ENCODE measurements at places on chromosomes 5 and 9. TPM values are rescaled to one million over a fixed set of nuclear protein-coding genes. Genes with fewer than 3 reads are reported as not detected.

GRCh38 chr5:139364466-139364865 is 18.6 kb downstream of the SLC23A1 start:
- no peak overlapping the region for H3K4me3 ChIP-seq
- H3K4me1 ChIP-seq, result no peaks in the 10 kb centered on the region
- H3K27ac ChIP-seq, result no peak overlapping the region
- no peak for DNase-seq
- no peaks in the 10 kb centered on the region for H3K27me3 ChIP-seq

- DNase-seq, result no peak
- H3K4me1 ChIP-seq, result no peaks in the 10 kb centered on the region
- H3K4me3 ChIP-seq, result no peak overlapping the region
- H3K36me3 ChIP-seq, result no peaks in the 10 kb centered on the region
- no peaks in the 10 kb centered on the region for H3K27me3 ChIP-seq
These were observed 232.8 kb downstream of the TLE1 start for GRCh38 chr9:81456431-81457006.

DNA sequence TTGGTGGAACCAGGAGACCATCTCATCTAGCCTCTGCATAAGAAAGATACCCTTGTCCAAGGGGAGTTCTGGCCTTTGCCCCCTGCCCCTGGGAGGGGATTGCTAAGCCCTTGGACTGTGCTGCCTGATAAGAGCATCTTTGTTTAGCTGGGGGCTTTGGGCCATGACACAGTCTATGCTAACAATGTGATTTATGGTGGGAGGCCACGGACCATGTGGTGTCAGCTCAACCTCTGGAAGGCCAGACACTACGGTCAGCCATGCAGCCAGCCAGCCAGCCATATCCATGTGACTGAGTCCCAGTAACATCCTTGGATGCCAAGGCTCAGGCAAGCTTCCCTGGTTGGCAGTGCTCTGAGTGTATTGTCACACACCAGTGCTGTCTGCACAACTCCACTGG is 244.4 kb downstream of the FSTL4 start:
- DNase-seq, result peak; percentile 60
- no peaks in the 10 kb centered on the region for H3K27me3 ChIP-seq
- no peak overlapping the region for H3K4me3 ChIP-seq
- peaks cover 4% of the 10 kb centered on the region for H3K4me1 ChIP-seq
- H3K36me3 ChIP-seq, result no peaks in the 10 kb centered on the region

DNA sequence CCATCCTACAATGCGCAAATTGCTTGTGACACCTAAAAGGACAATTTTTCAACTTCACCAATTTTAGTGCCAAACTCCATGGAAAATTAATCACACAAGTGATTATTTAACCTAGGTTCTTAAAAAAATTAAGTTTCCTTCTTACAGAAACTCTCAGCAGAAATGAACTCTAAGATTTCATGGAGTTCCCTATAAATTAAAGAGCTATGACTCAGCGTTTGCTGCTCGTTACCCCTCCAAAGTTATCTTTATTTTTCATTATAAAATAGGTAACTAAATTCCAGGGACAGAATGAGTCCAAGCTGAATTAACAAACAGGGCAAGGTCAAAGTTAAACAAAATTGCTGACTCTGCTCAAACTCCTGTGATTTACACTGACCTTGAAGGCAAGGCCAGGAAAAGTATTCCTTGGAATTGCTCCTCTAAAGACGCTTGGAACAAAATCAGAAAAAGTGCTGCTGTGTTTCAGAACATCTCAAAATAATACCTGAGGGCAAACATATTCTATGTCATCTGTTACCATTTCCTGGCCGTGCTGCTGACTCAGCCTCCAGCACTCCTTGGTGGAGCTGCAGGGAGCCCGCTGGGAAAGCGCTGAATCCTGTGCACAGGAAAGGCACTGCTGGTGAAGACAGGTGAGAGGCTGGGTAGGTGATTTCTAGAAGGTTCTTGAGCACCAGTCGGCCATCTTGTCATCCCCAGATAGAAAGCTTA is 2.5 kb upstream of the CMBL start:
- H3K36me3 ChIP-seq, result no peaks in the 10 kb centered on the region
- no peak for DNase-seq
- peak overlapping the region; percentile 40 for H3K27ac ChIP-seq
- H3K4me3 ChIP-seq, result no peak overlapping the region

DNA sequence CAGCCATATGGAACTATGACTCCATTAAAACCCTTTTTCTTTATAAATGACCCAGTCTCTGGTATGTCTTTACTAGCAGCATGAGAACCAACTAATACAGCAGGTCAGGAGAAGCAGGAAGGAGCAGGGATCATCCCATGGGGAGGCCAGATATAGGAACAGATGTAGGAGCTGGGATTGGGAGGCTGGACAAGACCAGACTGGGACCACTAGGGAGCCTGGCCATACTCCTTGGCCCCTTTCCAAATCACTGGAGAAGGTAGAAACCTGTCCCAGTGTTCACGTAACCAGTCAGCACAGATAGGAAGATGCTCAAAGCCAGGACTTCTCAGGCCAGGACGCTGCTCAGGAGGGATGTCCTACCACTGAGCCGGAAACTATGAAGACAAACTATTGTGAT is 95.5 kb downstream of the LMX1B start:
- H3K27ac ChIP-seq, result no peak overlapping the region
- DNase-seq, result no peak
- H3K4me3 ChIP-seq, result no peak overlapping the region
- no peaks in the 10 kb centered on the region for H3K27me3 ChIP-seq

DNA sequence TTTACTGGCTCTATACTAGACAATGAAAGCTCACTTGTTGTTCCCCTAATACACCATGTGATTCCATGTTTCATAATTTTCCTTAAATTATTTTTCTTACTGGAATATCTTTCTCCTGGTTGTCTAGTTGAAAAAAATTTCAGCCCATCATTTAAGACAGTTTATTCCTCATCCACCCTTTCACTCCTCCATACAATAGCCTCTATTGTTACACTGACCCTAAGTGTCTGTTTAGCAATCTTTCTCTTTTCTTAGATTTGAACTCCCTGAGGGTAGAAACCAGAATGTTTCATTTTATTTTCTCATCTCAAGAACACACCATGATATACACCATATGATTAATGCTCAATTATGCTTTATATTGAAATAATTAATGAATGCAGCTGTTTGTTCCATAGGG is 413.4 kb upstream of the ITGA1 start:
- DNase-seq, result no peak
- no peaks in the 10 kb centered on the region for H3K4me1 ChIP-seq
- H3K27ac ChIP-seq, result no peak overlapping the region
- no peak overlapping the region for H3K4me3 ChIP-seq
- no peaks in the 10 kb centered on the region for H3K27me3 ChIP-seq

GRCh38 chr5:56328753-56329560 is 95.8 kb upstream of the ANKRD55 start:
- H3K36me3 ChIP-seq, result no peaks in the 10 kb centered on the region
- H3K27me3 ChIP-seq, result no peaks in the 10 kb centered on the region
- no peak overlapping the region for H3K4me3 ChIP-seq
- no peak for DNase-seq

- no peak overlapping the region for H3K27ac ChIP-seq
- DNase-seq, result no peak
- no peak overlapping the region for H3K4me3 ChIP-seq
- no peaks in the 10 kb centered on the region for H3K27me3 ChIP-seq
- H3K4me1 ChIP-seq, result no peaks in the 10 kb centered on the region
- H3K36me3 ChIP-seq, result no peaks in the 10 kb centered on the region
These were observed 199.8 kb downstream of the EDIL3 start for GRCh38 chr5:84184857-84185256.

DNA sequence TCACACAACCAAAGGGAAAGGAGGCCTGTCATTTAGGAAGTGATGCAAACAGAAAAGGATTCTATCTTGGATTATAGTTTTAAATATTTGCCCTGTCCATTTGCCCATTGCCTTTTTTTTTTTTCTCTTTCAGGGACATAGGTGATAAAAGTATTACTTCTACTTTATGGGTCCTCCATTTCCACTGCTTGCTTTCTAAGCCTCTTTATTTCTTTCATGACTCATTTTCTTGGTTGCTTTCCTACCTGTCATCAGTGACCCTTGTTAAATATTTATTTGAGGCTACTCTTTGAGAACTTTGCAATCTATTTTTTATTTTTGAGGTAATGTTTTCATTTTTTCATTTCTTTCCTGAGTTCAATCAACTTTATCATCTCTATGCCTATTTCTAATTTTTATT is 522.9 kb upstream of the ARRDC3 start:
- no peaks in the 10 kb centered on the region for H3K36me3 ChIP-seq
- no peaks in the 10 kb centered on the region for H3K27me3 ChIP-seq
- no peak overlapping the region for H3K4me3 ChIP-seq
- H3K4me1 ChIP-seq, result no peaks in the 10 kb centered on the region

DNA sequence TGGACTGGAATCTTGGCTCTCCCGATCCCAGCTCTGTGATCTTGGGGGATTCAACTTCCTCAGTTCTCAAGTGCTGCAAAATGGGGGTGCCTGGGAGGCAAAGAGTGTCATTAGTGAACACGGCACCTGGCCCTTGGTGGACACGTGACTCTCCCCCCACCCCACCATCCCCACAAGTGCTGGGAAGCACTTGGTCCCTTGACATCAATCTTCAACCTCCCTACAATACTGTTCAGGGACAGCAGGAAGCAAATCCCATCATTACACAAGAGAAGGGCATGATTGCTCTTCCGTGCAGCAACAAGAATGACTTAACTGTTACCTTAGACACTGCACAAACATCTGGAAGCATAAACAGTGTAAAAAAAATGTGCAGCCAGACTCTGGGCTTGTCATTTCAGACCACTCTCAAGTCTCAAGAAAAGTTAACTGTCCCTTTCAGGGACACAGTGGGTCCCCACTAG is 61.4 kb downstream of the PSMB7 start:
- H3K4me1 ChIP-seq, result no peaks in the 10 kb centered on the region
- no peak overlapping the region for H3K27ac ChIP-seq
- H3K4me3 ChIP-seq, result no peak overlapping the region
- DNase-seq, result peak; percentile 45
- H3K27me3 ChIP-seq, result no peaks in the 10 kb centered on the region

- peak; percentile 76 for DNase-seq
- no peak overlapping the region for H3K4me3 ChIP-seq
- H3K27me3 ChIP-seq, result no peaks in the 10 kb centered on the region
- H3K36me3 ChIP-seq, result no peaks in the 10 kb centered on the region
These were observed 18.1 kb downstream of the FGF1 start for GRCh38 chr5:142667831-142668230.

GRCh38 chr5:143488381-143488780 is 84.9 kb upstream of the NR3C1 start:
- H3K36me3 ChIP-seq, result no peaks in the 10 kb centered on the region
- no peaks in the 10 kb centered on the region for H3K27me3 ChIP-seq
- no peak overlapping the region for H3K4me3 ChIP-seq

GRCh38 chr5:36740259-36740898 is 134.0 kb downstream of the SLC1A3 start:
- H3K36me3 ChIP-seq, result no peaks in the 10 kb centered on the region
- H3K27ac ChIP-seq, result no peak overlapping the region
- H3K27me3 ChIP-seq, result no peaks in the 10 kb centered on the region
- H3K4me1 ChIP-seq, result peaks cover 3% of the 10 kb centered on the region
- no peak for DNase-seq

- H3K4me3 ChIP-seq, result no peak overlapping the region
- H3K27ac ChIP-seq, result no peak overlapping the region
- H3K27me3 ChIP-seq, result no peaks in the 10 kb centered on the region
- H3K36me3 ChIP-seq, result no peaks in the 10 kb centered on the region
- H3K4me1 ChIP-seq, result peaks cover 9% of the 10 kb centered on the region
- no peak for DNase-seq
These were observed 85.9 kb upstream of the MAP3K1 start for GRCh38 chr5:56729488-56729887.

DNA sequence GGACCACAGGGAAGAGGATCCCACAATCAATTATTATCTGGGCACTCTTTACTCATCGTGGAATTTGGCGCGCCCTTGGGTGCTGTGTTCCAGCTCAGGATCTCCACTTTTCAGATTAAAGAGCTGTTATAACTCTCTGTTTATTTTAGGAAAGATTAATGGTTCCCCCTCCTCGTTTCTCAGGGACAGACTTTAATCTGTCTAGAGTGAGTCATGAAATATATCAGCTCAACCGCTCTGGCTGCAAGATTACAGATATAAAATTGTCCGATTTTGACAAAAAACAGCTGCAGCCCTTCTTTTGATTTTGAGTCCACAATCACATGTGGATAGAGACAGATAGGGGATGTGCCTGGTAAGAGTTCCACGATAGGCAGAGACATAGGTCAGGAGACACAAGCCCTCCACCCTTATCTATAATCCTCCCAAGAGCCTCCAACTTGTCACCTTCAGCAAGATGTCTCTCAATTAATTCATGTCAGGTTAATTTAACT is 77.6 kb upstream of the ANKRD55 start:
- H3K4me3 ChIP-seq, result no peak overlapping the region
- H3K36me3 ChIP-seq, result no peaks in the 10 kb centered on the region
- DNase-seq, result no peak

- H3K36me3 ChIP-seq, result peaks cover 30% of the 10 kb centered on the region
- H3K27me3 ChIP-seq, result peaks cover 8% of the 10 kb centered on the region
- no peak overlapping the region for H3K4me3 ChIP-seq
- peaks cover 6% of the 10 kb centered on the region for H3K4me1 ChIP-seq
- DNase-seq, result peak; percentile 37
These were observed 8.0 kb downstream of the PCDH1 start for GRCh38 chr5:141870228-141870627.

The ANKRD31 gene
- total RNA-seq, result 0.38 TPM

The FXN gene
- 12.9 TPM for total RNA-seq

The GZMA gene
- total RNA-seq, result 6.1 TPM

The ZNF354C gene
- 6.9 TPM for total RNA-seq

The MACIR gene
- total RNA-seq, result 7.1 TPM

The RASEF gene
- 11.9 TPM for total RNA-seq

The PCDHB5 gene
- 7.5 TPM for total RNA-seq

The EDIL3 gene
- 32.8 TPM for total RNA-seq
